ENCODE measurements at places on chromosomes 11 and 22.

DNA sequence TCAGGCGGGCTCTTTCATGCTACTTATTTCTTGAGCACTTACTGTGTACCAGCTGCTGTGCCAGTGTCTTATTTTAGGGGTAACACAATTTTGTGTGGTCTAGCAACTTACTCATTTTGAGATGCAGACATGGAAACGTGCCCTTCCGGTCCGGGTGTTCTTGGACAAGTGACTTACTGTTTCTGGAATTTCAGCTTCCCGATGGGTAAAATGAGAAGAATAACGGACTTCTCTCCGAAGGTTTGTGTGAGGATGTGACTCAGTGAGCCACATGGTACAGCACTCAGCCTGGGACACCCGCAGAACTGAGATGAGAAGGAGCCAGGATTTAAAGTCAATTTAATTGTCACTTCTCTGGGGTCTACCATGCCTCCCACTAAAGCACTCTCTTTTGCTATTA is 114.5 kb upstream of the SYT13 start:
- DNase-seq, result no peak

DNA sequence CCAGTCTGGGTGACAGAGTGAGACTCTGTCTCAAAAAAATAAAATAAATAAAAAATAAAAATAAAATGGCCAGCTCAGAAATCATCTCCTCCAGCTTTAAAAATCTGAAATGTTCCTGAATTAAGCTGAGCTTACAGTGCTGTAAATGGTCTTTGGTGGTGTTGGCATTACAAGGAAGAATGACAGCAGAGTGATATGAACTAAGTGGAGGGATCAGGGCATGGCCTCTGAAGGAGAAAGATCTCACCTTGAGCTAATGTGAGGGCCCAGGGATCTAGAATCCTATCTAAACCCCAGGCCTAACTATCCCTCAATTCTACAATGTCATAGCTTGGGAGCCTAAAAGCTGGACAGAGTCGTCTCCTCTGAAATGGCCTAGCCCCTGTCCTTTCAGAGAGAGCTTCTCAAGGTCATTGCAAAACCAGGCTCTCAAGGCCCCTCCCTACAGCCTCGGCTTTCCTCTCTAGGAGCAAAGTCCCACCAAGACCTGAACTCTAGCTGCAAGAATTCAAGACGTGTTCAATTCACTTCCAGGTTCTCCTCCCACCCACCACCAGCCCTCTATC is 345.4 kb downstream of the BUD13 start:
- DNase-seq, result no peak

DNA sequence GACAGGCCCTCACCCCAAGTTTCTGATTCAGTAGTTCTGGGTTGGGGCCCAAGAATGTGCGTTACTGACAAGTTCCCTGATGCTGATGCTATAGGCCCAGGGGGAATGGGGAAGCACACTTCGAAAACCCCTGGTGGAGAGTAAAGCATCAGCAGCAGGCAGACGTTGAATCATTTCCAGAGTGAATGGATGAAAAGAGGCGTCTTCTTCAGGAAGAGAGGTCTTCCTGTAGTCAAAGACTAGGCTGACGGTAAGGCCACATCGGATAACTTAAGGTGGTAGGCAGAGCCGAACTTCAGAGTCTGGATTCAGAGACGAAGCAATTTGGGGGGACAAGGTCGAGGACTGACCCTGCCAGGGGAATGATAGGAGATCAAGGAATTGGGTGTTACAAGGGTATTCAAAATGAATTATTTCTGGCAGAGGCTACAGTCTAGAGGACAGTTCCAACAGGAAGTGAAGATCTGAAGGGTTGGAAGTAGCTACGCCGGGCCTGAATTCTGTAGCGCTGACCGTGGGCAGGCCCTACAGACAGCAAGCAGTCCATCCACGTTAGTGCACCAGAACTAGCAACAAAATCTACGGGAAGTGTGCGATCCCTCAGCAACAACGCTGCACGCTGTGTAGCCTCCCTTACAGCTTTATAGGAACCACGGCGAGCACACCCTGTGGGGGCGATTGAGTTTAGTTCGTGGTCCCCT is 862 bp upstream of the CENATAC start:
- DNase-seq, result no peak

- peak; percentile 30 for DNase-seq
Observed at GRCh38 chr11:1628506-1629325, 859 bp upstream of the KRTAP5-5 start.

DNA sequence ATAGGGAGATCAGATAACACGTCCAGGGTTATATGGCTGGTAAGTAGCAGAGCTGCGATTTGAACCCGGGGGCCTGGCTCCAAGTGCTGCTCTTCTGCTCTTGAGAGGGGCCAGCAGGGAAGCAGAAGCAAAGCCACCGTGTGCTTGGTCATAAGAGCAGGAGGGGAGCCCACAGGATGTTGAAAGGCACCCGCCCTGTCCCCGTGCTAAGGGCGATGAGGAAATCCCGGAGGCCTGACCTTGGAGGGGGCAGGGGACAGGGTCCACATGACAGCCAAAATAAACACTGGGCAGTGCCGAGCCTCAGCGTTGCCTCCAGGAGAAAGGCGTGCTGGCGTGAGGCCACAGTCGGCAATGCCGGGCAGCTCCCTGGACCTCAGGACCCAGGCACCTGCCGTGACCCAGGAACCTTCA is 28.8 kb downstream of the TOM1 start:
- no peak for DNase-seq

DNA sequence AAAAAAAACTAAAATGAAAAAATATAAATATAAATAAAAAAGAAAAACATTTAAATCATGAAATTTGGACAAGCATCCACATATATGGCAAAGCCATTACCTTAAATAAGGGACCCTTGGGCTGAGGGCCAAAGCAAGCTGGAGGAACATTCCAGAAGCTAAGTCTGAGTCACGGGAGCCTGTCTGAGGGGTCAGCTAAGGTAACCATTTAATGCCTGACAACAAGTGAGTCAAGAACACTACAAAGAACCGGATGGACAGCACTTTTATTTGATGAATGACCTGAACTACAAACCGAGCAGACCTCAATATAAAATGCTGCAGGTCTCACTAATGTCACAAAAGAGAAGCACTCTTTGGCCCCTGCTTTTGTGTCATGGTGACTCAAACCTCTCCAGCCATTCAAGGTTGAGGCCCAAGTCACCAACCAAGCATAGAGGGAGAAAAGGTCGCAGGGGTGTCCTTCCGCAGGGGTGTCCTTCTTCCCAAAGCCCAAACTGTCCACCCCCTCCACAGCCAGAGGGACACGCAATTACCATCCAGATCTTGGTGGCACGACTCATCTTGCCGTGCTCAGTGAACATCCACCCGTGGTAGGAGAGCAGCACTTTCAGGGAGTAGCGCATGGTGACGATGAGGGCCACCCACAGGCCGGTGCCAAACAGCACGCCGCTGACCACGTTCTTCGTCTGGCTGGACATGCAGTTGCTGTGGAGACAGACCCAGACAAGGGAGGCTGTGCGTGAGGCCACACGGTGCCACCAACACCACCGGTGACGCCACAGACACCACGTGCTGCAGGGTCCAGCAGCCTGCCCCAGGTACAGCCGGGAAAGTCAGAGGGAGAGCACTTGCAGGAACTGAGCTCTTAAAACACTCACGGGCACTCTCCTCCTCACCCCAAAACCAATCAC is 34.5 kb downstream of the CPT1A start:
- DNase-seq, result no peak

GRCh38 chr11:13301522-13301921 is 23.9 kb downstream of the BMAL1 start:
- no peak for DNase-seq

DNA sequence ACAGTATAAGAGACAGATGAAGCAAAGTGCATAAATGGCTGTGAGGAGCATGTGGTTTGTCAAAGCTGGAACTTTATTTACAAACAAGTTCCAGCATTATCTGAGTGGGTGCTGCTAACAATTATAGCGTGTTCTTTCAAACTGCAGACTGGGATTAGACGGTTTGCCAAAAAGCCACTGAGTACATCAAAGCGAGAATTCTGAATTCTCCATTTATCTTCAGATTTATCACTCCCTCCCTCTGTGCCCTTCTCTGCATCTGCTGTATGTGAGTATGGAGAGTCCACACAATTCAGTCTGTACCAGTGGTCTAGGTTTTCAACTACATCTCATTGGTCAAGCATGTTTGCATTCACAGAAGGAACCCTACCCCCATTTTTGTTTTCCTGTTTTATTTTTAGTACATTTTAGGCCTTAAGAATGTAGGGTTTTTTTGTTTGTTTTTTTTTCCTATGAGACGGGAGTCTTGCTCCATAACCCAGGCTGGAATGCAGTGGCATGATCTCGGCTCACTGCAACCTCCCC is 18.1 kb upstream of the INCENP start:
- no peak for DNase-seq

All from NCI-H526 treated with DMSO at 0.1 percent for 48 hours (cell line).